ENCODE measurements at places on chromosomes 11 and 22.
A peak's percentile ranks its signal among the peaks of the same experiment; 100 is the strongest.

DNA sequence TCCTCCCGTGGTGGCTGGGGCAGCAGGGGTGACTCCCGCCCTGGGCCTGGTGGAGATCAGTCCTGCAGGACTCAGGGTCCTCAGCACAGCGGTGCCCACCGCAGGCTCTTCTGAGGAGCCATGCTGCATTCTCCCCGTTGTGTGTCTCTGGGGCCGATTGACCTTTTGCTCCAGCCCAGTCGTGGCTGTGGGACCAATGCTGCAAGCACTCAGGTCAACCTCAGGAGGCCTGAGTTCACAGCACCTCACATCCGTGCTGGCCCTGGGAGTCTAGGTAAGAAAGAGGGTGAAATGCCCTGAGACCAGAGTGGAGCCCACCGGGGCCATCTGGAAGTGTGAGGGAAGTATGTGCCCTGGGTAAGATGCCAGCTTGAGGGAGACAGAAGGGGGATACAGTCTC, 316.1 kb upstream of the B3GAT1 start:
- DNase-seq = no peak

- no peak for DNase-seq
These were observed 152.8 kb downstream of the TBC1D22A start for GRCh38 chr22:46914916-46915894.

- DNase-seq = no peak
These were observed 59.4 kb upstream of the SYT13 start for GRCh38 chr11:45345491-45345890.

- DNase-seq = no peak
These were observed 26.9 kb upstream of the TP53I11 start for GRCh38 chr11:44977493-44977984.

DNA sequence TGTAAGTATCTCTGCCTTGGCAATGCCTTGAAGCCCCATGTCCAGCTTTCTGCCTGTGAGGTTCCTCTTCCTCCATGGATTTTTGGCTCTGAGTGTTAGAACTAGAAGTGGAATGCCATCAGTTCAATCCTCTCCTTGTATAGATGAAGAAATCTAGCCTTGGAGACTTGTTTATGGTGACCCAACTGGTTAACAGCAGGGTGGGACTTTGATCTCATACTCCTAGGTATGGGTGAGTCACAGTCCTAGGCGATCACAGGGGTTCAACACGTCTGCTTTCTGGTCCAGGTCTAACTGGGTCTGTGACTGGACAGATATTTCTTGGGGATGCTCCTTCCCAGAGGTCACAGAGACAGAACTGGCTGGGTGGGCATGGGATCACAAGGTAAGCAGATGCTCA, 9.2 kb upstream of the MTFP1 start:
- no peak for DNase-seq

DNA sequence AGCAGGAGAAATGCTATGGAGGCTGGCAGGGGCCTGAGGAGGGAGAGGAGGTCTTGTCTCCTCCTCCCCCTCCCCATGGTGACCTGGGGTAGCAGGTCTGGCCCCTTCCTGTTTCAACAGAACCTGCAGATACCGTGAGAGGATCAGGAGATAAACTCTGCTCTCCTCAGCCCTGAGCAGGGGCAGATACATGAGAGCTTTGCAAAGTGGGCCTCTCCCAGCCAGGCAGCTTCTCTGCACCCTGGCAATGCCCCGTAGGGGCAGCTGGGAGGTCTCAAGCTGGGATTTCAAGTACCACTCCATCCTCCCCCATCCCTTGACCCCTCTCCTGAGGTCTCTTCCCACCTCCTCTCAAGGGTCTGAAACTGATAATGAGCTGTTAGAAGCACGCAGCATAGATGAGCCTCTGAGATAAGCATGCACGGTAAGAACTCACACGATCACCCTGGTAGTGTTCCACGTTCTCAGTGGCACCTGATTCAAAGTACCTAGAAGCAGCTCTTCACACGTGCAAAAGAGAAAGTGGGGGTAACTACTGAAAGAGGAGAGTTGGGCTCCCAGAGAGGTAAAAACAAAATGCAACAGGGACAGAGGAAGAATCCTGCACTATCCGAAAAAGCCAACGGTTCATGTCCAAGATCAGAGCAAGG, 4.9 kb upstream of the CCDC86 start:
- no peak for DNase-seq

GRCh38 chr11:113179181-113179704, 135.1 kb upstream of the TTC12 start:
- no peak for DNase-seq

DNA sequence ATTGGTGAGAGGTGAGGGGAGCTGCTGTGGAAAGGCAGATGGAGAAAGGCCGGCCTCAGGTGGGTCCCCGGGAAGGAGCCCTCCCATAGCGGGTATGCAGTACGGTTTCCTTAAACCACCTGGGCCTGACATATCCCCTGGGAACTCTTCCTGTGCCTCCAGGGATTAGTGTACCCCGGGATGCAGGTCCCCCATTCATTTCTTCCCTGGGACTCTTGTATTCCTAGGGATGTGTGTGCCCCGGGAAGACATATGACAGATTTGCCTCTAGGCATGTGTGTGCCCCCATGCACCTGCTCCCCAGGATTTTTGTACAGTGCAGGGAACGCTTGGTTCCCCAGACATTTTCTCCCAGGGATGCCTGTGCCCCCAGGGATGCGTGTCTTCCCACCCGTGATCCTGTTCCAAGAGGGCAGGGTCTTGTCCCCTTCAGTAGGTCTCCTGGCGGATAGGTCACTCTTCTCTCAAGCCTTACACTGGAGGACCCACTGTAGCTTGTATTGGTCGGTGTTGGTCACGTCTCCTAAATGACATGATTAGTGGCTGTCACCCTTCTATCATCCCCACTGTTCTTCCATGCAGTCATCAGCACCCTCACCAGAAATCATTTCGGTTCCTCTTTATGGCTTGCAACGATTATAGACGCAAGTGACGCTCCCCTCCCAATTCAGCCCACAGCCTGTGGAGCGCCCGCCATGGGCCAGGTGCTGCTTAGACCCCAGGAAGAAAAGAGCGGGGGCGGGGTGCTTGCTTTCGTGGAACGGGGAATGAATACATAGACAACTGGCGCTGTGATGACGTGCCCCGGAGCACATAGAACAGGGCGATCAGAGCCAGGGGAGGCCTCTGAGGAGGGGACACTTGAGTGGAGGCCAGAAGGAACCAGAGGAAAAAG, 1.3 kb downstream of the PARVB start:
- DNase-seq = no peak

DNA sequence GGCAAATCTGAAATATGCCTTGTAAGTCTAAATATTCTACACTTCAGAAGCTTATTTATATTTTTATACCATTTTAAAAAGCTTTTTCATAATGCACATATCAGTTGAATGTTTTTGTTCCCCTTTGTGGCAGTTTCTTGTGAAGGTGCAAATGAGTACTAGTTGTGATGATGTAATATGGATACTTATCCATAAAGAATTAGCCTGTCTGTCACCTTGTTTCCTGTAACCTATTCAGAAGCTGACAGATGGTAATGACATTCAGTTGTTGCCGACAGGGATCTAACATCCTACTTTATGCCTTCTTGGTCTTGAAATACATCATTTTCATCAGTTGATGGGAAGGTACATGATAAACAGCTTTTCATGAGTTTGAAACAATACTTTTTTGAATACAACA, 2.9 kb downstream of the QSER1 start:
- DNase-seq = no peak

GRCh38 chr11:79209540-79210266, 231.1 kb downstream of the TENM4 start:
- no peak for DNase-seq

DNA sequence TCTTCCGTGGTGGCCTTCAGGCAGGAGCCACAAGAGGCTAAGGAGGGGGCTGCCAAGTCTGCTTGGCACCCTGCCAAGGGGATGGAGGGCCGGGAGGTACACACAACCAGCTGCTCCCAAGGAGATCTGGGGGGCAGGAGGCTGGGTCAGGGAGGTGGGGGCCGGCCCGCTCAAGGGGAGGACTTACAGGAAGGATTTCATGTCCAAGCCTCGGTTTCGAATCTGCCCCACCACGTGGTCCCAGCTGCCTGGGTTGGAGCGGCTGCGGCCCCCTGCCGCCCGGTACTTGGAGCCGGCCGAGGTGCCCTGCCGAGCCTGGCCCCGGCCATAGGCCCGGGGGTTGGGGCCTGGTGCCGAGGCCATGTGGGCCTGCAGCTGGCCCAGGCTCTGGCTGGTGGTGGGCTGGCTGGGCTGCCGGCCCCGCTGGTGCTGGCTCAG, 33.5 kb downstream of the LRRC10B start:
- no peak for DNase-seq

GRCh38 chr22:44181033-44181911, 547 bp downstream of the PARVG start:
- peak; percentile 71 for DNase-seq

DNA sequence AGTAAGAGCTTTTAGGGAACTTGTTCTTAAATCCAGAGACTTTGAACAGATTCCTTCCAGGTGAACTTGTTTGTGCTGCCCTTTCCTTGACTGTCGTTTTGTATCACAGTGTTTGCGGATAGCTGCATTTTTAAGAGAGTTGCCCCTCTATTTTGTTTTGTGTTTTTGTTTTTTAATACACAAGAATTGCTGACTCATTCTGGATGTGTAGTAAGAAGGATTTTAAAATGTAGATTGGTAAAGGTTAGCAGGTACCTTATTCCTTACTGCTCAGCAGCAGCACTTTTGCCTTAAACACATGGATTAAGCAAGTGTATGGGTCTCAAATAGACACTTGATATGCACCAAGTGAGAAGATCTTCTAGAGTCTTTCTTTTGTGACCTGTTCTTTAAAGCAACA, 8.9 kb upstream of the APOA5 start:
- no peak for DNase-seq

DNA sequence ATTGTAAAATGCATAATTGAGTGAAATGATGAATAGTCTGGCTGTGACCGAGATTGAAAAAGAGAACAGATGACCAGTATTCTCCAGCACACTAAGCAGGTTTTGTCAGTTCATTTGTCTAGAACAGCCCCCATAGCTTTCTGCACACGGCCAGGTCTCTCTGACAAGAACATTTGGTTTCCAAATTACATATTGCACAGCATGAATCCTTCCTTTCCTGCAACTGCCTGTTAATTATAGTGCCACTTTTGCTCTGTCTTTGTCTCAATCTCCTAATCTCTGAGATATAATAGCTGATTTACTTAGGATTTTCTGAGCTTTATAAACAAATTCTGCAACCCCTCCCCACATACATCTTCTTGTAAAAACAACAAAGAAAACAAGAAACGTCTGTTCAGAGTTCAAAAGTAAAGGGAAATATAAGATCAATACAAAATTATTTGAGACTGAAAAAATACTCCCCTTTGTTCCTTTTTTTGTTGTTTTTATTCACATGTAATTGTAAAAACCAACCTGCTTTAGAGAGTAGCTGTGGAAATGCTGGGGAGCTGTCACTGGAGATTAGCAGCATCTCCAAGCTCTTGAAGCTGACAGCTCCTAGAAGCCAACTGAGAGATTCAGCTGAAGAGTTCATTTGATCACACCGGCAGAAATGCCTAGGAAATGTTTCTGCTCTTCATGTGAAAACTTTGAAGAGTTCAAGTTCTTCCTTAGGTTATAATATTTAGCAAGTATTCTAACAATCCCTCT, 998.1 kb downstream of the DLG2 start:
- DNase-seq = no peak
